Caco-2 (cell line): ENCODE measurements at places on chromosomes 1 and 21.
A peak's percentile ranks its signal among the peaks of the same experiment; 100 is the strongest.

DNA sequence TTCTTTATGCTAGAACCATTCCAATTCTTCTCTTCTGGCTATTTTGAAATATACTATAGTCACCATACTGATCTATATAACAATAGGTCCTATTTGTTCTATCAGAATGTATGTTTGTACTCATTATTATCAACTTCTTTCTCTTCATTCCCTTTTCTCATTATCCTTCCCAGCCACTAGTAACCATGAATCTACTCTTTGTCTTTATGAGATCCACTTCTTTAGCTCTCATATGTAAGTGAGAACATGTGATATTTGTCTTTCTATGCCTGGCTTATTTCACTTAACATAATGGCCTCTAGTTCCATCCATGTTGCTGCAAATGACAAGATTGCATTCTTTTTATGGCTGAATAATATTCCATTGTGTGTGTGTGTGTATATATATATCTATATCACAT is 31.7 kb upstream of the RC3H1 start:
- no peak for DNase-seq

- no peak for DNase-seq
Measured at GRCh38 chr21:34191876-34192275, 118.5 kb downstream of the MRPS6 start.

DNA sequence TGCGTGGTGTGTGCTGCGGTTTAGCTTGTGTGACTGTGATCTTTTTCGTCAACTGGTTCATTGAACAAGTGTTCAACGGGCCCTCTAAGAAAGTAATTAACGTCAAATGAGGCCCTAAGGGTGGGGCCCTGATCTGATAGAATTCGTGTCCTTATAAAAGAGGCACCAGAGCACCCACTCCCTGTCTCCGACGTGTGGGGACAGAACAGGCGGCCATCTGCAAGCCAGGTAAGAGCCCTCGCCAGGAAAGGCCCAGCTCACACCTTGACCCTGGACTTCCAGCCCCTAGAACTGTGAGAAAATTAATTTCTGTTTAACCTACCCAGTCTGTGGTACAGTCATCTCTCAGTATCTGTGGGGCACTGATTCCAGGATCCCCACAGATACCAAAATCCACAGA is 20.4 kb upstream of the SAMD11 start:
- no peak for DNase-seq

DNA sequence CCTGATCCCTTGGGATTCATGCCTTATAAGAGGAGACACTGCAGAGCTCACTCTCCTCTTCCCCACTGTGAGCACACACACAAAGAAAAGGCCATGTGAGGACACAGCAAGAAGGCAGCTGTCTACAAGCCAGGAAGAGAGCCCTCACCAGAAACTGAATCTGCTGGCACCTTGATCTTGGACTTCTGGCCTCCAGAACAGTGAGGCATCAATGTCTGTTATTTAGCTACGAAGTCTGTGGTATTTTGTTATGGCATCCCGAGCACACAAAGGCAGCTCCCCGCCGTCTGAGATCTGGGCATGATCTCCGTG is 47.1 kb upstream of the RPL11 start:
- no peak for DNase-seq

- no peak for DNase-seq
Measured at GRCh38 chr21:45629046-45629981, 14.2 kb upstream of the PCBP3 start.

- no peak for DNase-seq
Measured at GRCh38 chr1:60573121-60573520, 499.6 kb upstream of the C1orf87 start.

DNA sequence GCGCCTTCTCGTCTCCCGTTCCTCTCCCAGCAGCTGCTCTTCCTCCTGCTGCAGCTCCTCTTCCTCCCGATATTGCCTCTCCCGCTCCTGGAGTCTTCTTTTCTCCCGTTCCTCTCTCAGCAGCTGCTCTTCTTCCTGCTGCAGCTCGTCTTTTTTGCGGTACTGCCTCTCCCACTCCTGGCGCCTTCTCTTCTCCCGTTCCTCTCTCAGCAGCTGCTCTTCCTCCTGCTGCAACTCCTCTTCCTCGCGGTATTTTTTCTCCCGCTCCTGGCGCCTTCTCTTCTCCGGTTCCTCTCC is 5.3 kb downstream of the TCHH start:
- DNase-seq = no peak

DNA sequence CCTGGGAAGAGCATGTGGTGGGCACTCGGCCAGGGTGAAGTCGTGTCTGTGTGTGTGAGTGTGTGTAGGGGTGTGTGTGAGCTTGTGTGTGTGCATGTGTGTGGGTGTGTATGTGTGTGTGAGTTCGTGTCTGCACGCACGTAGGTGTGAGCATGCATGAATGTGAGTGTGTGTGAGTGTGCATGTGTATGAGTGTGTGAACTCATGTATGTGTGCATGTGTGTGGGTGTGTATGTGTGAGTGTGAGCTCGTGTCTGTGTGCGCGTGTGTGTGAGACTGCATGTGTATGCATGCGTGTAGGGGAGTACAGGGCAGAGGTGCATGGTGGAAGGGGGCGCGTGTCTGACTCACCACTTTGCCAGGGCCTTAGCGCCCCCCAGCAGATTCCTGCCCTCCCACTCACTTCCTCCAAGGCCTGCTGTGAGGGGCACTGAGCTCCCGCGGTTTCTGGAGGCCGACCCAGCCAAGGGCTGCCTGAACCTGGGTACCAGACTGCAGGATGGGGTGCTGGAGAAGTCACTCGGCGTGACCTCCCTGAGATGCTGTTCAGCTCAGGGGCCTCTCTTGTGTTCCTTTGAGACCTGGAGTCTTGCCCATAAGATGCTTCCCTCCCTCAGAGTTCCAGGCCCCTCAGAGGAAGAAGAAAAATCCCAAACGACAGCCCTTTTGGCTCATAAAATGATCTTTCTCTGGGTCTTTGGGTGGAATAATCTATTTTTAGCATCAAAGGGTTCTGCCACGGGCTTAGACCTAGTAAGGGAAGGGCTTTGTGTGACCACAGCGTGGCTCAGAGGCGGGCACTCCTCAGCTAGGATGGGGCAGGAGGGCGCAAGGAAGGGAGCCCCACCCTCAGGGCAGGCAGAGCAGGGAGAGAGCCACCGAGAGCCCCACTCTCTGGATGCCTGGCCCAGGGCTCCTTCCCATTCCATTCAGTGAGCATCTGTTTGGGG is 41.1 kb upstream of the RUNX3 start:
- DNase-seq = no peak

DNA sequence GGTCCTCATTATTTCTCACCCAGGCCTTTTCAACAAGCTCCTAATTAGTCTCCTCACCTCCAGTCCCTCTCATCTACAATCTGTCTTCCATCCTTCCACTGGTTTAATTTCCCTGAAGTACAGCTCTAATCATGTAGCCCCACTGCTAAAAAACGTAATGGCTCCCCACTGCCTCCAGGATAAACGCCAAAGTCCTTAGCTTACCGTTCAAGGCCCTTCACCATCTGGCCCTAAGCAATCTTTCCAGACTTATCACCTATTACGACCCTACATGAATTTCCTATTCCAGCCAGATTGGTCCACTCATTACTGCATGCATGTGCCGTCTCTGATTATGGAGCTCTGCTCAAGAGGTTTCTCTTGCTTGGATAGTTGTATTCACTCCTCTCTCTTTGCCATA is 83.1 kb upstream of the DAB1 start:
- DNase-seq = no peak

DNA sequence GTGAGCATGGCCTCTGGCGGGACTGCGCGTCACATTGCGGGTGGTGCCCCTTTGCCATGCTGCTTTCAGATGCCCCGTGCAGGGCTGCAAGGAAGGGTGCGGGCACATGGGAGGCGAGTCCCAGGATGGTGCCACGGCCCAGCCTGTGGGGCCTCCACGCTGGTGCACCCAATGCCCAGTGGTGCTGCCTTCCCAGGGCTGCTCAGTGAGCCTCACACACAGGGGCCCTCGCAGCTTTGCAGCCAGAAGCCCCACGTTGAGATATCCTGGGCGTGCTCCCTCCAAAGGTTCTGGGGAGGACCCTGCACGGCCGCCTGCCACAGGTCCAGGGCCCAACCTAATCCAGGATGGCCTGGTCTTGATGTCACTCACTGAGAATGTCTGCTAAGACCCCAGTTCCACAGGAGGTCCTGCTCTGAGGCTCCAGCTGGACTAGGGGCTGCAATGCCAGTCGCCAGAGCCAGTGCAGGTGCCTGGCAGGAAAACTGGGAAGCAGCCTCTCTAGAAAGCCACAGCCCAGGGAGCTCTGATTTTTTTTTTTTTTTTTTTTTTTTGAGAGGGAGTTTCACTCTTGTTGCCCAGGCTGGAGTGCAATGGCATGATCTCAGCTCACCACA is 34.1 kb upstream of the PRSS38 start:
- peak; percentile 12 for DNase-seq

DNA sequence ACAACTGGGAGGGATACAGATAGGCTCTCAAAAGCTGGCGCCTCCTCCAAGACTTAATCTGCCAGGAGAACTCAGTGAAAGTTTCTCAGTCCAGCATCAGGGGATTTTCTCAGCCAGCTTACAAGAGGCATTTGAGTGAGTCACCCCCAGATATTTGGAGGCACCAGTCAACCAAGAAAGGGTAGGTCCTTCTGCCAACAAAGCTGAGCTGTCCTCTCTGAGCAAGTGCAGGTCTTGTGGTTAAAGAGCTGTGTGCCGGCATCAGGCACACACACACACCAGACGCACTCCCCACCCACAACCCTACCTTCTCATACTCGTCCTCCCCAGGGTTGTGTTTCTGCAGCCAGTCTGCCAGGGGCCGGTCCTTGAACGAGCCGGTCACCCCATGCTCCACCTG is 27.0 kb upstream of the PPP1R15B start:
- DNase-seq = no peak

GRCh38 chr1:111603979-111604378 is 15.6 kb upstream of the RAP1A start:
- DNase-seq = no peak

DNA sequence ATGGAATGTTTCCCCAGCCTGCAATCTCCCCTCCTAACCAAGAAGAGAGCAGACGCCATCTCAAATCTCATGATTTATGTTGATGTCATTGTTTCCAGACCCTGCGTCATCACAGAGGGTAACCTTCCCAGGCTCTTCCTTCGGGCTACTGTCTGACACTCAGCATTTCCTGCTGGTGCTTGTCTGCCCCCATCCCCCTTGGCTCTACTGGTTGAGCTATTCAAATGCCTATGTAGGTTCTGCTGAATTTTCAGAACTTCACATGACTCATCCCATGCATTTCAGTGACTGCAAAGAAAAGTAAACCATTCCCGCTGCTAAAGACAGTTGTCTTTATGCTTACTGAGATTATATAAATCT is 24.8 kb upstream of the ITPKB start:
- no peak for DNase-seq

DNA sequence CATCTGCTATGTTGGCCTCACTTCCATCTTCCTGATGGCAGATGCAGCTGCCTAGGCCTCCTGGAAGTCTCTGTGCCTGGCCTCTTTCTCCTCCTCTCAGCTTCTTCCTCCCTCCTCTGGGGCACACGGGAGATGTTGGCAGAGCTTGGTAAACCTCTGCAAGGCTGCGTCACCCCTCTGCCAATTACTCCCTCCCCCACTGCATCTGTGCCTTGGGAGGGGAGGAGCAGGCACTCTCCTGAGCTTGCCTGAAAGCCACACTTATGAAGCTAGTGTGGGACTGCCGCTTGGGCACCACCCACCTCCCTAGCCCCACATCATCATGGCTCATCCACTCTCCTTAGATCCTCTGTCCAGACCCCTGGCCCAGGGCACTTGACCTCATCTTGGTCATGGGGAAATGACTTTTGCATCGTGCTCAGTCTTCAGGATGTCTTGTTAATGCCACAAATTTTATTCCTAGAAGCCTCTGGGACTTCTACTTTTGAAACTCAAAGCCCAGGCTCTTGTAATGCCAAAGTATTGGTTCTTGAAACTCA is 7.3 kb upstream of the TMEM51 start:
- DNase-seq = no peak

GRCh38 chr1:7672864-7673263 is 98.2 kb upstream of the VAMP3 start:
- DNase-seq = no peak

- no peak for DNase-seq
Measured at GRCh38 chr1:179966551-179966950, 11.9 kb downstream of the CEP350 start.

DNA sequence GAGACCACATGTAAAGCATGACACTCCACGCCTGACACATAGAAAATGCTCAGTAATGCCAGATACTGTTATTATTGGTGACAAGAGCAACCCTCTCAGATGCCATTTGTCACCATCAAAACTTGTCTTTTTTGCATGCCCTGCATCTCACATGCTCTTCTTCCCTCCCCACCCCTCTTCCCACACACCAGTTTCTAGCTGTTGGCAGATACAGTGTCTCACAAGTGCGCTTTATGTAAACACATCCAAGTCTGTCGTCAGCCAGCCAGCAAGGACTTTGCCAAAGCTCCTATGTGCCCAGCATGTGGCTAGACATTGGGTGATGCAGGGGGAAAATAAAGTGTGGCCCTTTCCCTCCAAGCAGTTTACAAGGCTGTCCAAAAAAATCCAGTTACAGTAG is 44.9 kb upstream of the EPHA8 start:
- DNase-seq = no peak

- DNase-seq = no peak
Measured at GRCh38 chr1:201557572-201557958, 18.6 kb downstream of the NAV1 start.

GRCh38 chr1:182069028-182069466 is 7.5 kb upstream of the ZNF648 start:
- DNase-seq = peak; percentile 70

- DNase-seq = no peak
Measured at GRCh38 chr21:34147792-34148418, 74.5 kb downstream of the MRPS6 start.

- DNase-seq = no peak
Measured at GRCh38 chr1:191760016-191760415, 398.2 kb upstream of the RGS18 start.

- no peak for DNase-seq
Measured at GRCh38 chr21:38780879-38781278, 24.9 kb upstream of the ETS2 start.

DNA sequence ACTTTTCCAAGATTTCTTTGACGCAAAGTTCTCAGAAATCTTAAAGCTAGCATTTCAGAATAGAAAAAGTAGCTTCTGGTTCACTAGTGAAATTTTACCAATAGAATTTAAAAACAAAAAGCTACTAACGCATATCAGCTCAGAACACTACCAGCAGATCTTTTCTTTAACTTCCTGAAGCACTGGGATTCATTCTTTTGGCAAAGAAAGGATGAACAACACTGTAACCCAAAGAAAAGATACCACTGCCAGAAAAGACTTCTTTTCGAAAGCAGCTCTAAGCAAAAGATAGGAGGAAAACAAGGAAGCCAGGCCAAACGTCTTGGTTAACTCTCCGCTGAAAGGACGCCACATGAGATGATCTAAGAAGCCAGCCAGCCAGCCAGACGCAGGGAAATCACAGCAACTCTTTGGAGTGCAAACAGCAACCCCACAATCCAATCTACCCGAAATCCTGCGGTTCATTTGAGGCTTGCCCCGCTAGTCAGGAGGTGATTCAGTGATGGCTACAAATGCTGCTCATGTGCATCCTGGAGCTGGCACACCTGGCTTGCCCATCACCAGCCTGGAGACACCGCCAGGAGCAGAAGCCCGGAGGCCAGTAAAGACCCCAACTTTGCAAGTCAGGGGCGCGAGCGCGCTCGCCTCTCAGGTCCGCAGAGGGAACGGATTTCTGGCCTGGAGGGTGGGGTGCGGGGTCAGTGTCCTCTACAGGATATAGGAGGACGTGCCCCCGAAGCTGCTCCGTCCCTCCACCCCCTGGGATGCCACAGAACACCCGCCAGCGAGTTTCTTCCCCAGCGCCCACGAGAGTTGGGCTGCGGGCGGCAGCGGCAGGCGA is 812 bp downstream of the NBPF1 start:
- DNase-seq = peak; percentile 53
